ENCODE measurements at places on chromosomes 1 and 21. TPM values are rescaled to one million over a fixed set of nuclear protein-coding genes. Genes with fewer than 3 reads are reported as not detected.

DNA sequence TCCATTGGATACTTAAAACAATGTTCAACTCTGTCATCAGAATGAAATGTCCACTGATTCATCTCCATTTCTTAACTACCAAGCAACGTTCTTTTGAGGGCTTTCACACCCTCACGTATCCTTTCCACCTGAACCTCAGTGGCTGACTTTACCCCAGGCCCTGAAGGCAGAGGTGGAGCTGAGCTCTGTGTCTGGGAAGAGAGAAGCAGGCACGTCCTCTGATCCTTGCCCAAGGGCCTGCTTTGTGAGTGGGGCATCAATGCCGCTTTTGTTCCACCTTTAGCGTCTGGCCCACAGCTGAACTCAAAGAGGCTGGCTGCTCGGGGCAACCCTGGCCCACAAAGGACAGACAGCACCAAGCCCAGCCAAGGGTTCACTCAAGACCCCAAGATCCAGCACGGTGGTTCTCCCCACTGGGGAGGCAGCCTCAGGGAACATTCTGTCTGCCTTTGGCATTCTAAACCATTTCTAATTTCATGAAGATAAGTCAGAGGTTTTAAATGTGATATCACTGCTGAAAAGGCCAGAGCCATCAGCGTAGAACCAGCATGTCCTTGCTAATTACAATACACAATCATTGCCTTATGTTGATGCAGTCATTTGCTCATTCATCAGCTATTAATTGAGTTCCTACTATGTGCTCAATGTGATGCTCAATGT, 126.0 kb upstream of the UBE2U start:
- DNase-seq, result no peak

GRCh38 chr1:232328486-232329102, 301.3 kb downstream of the SIPA1L2 start:
- no peak for DNase-seq

The PGBD2 gene
- total RNA-seq, result 3.1 TPM

GRCh38 chr1:205204552-205204951, 7.0 kb downstream of the DSTYK start:
- peak; percentile 34 for DNase-seq

- DNase-seq, result peak; percentile 33
Measured at GRCh38 chr1:150233359-150234308, 2.3 kb downstream of the ANP32E start.

GRCh38 chr1:203058676-203058935, 27.2 kb downstream of the MYOG start:
- no peak for DNase-seq

The ADGRL2 gene
- total RNA-seq, result 104 TPM

DNA sequence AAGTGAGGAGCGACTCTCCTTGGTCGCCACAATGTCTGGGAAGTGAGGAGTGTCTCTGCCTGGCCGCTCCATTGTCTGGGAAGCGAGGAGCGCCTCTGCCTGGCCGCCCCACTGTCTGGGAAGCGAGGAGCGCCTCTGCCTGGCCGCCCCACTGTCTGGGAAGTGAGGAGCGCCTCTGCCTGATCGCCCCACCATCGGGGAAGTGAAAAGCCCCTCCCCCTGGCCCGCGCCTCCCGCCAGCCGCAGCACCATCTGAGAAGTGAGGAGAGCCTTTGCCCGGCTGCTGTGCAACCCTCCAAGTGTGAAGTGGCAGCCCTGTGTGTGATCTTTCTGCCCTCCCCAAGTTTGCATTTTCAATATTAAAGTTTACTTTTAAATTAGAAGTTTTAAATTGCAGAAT, 95.0 kb upstream of the PPP2R5A start:
- no peak for DNase-seq

DNA sequence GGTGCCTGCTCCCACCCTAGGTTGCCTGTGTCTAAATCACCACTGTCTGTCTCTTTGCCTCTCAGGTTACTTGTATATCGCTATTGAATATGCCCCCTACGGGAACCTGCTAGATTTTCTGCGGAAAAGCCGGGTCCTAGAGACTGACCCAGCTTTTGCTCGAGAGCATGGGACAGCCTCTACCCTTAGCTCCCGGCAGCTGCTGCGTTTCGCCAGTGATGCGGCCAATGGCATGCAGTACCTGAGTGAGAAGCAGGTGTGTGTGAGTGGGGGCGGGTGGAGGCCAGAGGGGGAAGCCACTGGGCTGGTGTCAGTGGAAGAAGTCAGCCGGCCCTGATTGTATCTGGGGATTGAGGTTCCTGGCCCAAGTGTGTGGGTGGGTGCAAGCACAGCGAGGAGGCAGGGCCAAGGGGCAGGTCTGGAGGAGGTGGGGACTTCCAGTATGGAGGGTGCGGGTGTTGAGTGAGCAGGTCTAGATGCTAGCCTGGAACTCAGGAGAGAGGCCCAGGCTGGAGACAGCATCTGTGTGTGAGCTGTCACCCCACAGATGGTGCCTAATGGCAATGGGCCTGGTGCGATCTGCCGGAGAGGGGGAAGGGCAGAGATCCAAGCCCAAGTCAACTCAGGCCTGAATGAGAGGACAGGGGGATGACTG, 17.2 kb downstream of the TIE1 start:
- no peak for DNase-seq

The KIRREL1 gene
- total RNA-seq, result 96.9 TPM

DNA sequence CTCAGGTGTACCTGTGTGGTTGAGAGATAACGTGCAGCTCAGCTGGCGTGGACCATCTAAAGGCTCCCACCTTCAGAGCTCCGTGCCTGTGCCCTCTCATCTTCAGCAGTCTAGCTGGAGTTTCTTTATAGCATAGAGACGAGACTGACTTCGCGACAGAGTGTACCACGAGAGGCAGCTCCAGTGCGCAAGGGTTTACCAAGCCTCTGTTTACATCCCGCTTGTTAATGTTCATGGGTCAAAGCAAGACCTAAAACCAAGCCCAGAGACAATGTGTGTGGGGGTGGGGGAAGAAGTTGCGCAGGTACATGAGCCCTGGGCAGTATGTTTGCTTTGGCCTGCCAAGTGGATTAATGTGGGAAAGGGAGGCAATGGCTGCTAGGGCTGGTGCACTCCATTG, 15.6 kb downstream of the RHOU start:
- DNase-seq, result no peak

The L1TD1 gene
- under 0.01 TPM for total RNA-seq

DNA sequence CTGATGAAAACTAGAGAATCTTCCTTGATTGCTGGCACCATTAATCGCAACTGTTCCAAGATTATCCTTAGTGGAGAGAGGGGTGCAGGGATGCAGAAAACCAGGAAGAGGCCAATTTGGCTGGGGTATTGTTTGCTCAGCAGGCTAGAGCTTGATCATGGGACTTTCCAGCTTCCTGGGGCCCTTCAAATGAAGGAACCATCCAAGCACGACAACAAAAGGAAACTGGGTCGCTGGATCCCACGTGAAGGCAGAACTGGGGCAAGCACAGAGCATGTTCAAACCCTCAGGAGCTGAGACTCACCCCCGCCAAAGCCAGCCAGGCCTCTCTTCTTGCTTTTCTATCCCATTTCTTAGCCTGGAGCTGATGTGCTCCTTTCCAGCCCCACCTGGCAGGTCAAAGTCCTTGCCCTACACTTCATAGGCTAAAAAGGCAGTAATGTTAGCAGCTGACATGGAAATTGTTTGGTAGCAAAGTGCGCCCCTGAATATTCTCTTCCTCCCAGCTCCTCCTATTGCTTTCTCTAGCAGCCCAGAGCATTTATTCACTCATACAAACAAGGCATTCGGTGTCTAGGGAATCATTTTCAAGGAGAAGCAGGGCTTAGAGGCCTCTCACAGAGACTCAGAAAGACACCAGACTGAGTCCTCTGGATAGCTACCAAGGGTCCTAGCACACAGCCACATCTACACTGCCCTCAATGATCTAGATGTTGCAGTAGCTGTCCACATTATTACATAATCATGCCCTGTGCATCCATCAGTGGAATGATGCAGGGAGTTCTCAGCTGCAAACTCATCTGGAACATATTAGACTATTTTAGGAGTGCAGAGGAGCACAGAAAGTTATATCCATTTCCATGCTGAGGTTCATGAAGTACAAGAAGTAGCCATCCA, 11.5 kb downstream of the KCNA2 start:
- no peak for DNase-seq

The PTGS2 gene
- total RNA-seq, result 15.0 TPM

GRCh38 chr1:58345215-58346035, 201.1 kb downstream of the OMA1 start:
- DNase-seq, result no peak

GRCh38 chr21:36747041-36747814, 48.3 kb downstream of the SIM2 start:
- DNase-seq, result no peak

The PAPPA2 gene
- total RNA-seq, result 15.9 TPM

DNA sequence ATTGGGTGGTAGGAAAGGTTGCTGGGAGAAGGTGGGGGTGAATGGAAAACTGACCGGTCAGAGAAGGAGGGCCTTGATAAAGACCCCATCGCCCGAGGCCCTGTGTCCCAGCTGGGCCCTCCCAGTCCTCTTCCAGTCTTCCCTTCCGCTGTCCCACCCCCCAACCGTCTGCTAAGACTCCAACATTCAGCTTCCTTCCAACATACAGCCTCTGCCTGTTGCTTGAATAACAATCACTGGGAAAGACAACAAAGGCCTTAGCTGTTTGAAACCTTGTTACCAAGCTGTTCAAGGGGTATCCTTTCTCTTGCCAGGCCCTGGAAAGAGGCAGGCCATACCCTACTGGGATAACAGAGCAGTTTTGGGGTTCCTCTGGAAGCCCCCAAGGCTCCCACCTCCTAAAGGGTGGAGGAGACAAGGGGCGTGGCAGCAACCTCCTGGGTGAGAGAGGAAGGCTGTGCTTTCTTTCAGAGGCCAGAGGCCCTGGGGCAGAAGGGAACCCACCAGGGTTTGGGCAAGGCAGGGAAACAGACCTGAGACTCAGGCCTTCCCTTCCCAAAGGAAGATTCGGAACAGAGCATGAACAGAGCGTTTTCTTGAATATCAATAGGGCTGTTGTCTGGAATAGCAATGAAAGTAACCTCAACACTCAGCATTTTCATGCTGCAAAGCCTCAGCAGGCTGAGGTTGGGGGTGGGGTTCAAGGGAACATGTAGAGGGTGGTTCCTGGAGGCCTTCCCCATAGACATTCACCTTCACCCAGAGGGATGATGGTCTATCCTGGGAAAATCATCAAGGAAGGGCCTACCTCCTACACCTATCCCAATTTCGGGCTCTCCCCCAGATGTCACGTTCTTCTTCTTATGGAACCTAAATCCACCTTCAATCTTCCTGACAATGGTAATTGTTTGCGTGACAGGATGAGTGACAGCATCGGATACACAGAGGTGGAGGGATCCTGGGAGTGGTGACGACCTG, 4.1 kb downstream of the ETNK2 start:
- no peak for DNase-seq

DNA sequence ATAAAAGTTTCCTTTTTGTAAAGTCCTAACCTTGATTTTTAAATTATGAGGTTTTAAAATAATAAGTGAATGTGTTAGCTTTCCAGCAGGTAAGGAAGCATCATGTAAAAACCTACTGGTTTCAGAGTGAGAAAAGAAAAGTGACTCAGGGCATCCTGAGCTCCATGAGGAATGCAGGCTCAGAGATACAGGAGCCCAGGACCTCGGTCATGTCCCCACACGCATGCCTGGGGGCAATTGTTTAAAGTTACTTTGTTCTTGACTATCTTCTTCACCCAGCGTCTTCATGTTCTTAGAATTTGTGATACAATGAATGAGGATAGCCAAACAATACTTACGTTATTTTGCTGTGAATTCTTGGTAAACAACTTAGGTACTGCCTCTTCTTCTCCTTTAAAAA, 117.4 kb upstream of the PLPPR5 start:
- DNase-seq, result no peak

The ZNF697 gene
- 4.4 TPM for total RNA-seq

GRCh38 chr1:1173061-1173792, 453 bp upstream of the TTLL10 start:
- DNase-seq, result no peak

The PLEKHA6 gene
- 5.1 TPM for total RNA-seq

The CELA3A gene
- total RNA-seq, result not detected

DNA sequence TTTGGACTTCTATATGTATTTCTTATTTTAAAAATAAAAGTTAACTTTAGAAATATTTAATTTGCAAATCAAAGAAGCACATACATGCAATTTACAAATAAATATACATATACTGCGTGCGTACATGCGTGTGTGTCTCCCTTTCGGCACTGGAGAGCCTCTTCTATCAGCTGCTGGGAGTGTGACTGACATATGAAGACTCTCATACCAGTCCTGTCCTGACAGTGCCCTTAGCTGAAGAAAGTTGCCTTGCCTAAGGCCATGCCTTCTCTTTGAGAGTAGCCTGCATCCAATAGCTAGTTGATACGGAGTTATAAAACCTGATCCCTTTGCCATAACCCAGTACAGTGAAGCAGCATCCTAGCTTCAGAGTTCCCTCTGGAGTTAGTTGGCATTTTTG, 282.4 kb upstream of the NEGR1 start:
- no peak for DNase-seq

The MANEAL gene
- total RNA-seq, result 0.65 TPM

- no peak for DNase-seq
Measured at GRCh38 chr1:19376428-19377372, 64.6 kb downstream of the SLC66A1 start.

The PMVK gene
- 20.7 TPM for total RNA-seq

DNA sequence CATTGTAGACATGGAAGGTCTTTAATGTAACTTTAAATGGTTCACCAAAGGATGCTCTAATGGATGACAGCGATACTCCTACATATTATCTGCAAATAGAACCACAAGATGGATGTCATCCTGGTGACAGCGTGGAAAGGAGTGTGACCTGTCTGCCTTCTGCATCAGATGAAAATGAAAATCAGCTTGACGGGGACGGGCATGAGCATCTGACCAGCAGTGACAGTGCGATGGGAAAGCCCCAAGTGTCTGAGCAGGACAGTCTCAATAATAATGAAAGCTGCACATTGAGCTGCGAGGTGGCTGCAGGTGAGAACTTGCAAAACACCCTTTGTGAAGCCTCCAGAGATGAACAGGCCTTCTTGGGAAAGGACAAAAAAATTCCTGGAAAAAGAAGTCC, 25.2 kb downstream of the CNST start:
- no peak for DNase-seq

The KRTAP19-1 gene
- not detected for total RNA-seq

DNA sequence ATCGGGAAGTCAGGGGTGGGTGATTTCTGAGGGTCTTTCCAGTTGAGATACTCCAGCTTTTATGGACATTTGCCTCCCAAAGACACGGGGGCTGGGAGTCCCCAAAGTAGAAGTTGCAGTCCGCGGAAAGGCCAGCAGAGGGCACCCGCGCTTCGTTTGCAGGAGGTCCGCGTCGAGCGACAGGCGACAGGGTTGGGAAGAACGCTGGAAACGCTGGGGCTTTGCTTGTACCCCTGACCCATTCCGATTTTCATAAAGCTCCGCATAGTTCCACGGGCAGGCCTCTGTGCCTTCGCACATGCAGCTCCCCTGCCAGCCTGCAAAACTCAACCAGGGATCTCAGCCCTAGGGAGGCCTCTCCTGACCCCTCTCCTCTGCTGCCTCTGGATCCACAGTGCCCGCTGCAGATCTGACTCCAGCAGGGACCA, 44.2 kb upstream of the LAPTM5 start:
- peak; percentile 61 for DNase-seq
